ENCODE measurements at places on chromosomes 1 and 21.

GRCh38 chr1:88014131-88014530 lies 669.9 kb upstream of the PKN2 start:
- DNase-seq = no peak

- DNase-seq = peak; percentile 71
These were observed at the start of gene STUM for GRCh38 chr1:226548256-226549093. Gene STUM, plus strand, starts transcription at chr1:226548764. Its CDS starts 141 bp downstream, at chr1:226548905.

DNA sequence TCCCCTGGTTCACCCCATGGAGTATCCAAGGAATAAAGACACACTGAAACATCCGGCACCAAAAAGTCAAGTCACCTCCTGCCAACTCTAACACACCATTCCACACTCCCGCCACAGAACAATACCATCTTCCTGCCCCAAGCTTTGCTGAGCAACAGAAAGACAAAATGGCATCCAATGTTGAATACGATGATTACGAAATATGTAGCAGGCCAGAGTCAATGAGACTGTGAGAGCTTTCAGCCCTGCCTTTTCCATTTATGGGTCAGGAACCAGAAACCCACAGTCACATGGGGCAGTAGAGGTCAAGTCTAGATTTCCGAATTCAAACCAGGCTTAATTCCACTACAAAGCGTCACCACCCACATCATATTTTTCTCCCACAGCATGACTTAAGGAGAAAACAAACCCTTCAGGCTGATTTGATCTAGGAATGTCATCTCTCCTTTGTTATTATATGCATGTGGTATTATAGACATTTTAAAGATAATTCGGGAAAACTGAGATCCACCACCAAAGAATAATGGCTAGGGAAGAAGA lies 249.8 kb downstream of the SETD4 start:
- DNase-seq = no peak

GRCh38 chr1:6198646-6199297 lies 623 bp downstream of the RPL22 start:
- DNase-seq = no peak

DNA sequence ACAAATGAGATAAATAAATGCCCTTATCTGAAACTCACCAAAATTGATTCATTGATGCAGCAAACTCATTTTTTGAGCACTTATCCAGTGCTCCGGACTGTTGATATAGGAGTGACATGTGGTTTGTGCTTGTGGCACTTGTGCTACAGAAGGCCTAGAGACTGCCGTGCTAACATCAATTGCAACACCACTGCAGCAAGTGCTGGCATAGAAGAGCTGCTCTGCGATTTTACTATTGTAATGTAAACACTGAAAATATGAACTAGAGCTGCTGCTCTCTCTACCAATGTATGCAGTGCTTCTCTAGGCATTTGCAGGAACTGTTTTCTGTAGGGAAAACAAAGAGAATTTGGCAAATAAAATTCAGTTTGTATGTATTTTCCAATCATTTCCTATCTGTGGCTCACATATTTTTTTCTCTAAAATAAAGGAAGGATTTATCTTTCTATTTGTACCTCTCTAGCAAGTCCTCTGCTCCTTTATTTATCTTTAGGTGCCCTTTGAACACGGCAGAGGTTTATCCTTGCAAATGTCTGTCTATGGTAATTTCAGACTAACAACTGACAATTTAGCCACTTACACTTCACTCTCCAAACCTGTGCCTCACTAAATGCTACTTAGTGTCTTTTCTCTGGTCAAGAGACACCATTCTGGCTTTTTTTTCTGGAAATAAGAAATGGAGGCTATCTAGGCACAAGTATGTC lies 409.5 kb upstream of the ADGRL2 start:
- DNase-seq = no peak

DNA sequence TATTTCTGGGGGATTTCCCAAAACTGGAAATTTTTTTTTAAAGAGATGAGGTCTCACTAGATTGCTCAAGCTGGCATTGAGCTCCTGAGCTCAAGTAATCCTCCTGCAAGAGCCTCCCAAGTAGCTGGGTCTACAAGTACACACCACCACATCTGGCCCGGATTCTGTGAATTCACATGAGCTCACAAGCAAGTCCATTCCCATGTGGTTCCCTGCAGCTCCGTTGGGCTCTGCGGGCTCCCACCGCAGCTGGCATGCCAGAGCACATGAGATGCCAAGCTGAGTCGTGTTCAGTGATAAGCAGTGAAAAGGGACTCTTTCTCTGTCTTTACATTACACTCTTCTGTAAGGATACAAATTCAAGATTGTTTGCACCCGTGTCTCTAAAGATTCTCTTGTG lies 21.9 kb upstream of the TTF2 start:
- DNase-seq = no peak

- DNase-seq = peak; percentile 48
These were observed 98.7 kb downstream of the CRYAA start for GRCh38 chr21:43267391-43268085.

DNA sequence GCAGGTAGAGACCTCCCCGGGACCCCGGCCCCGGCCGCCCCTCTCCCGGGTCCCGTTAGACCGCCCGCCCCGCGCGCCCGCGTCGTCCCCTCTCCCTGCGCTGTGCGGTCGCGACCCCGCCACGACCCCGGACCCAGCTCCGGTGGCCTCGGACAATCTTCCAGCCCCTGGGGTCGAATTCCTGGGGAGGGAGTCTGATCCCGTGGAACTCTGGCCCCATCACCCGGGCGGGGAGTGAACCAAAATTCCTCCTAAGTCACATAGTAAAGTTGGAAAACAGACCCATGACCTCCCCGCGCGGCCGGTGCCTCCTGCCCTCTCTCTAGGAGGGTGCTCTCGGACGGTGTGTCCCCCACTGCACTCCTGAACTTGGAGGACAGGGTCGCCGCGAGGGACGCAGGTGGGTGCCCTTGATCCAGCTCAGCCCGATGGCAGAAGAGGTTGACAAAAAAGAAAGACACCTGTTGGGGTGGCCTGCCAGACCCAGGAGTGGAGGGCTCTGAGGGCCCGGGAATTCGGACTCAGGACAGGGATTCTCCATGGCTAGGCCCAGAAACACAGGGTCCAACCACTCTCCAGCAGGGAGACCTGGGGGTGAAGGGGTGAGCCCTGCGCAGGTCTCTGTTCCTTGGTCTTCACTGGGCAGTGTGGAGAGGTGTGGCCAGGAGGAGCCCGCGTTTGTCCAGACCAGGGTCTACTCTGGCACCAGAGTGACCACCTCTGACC lies 451 bp downstream of the ADAMTSL4 start:
- DNase-seq = no peak

DNA sequence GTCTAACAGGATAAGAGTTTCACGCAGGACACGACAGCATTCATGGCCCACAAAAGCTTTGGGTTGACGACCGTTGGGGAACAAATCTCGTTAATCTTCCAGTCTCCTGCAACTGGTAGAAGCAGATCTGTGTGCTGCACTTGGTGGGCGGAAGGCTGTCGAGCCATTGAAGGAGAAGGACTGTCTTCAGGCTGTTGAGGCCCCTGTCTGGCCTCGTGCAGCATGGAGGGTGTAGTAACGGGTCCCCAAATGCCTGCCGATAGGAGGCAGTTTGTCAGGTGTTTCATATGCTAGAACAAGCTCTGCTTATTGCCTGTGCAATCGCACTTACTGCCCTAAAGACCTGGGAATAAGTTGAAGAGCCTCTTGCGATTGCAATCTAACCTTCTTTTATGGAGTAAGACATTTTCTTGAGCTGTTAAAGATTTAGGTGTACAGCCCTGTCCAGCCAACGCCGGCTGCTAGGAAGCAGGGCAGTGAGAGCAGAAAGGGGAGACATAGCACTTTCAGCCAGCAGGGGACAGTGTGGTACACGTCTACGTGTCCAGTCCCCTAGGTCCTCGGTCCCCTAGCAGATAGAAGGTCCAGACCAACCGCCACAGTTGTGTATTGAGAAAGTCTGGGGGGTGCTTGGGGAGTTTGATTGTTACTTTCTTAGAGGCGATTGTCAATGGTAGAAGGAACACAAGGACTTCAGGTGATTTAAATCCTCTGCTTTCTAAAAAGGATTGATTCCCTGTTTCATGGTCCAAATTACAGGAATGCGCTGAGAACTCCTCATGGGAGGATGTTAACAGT lies 102.3 kb upstream of the TMPRSS2 start:
- peak; percentile 81 for DNase-seq

- no peak for DNase-seq
These were observed 5.7 kb upstream of the PPP1R15B start for GRCh38 chr1:204417074-204417997.

DNA sequence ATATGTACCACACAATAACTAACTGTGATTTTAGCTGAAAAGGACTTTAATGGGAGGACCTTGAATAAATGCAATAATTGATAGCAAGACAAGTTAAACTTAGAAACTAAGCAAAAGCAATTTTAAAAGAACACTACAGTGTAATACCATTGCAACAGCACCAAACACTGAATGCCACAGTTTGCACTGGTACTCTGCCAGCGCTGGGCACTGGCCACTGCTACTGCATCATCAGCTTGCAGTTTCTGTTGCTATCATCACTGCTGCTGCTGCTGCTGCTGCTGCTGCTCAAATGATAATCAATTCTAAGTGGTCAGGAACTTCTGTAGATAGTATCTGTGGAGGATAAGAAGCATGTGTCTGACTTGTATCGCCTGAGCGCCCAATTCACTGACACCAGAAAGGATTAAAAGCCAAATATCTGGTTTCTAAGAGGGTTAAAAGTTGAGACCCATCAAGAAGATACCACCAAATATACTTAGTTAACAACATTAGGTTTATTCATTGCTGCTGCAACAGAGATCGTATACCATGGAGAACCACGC lies 306.9 kb downstream of the LRRC40 start:
- DNase-seq = no peak

- DNase-seq = no peak
These were observed 58.5 kb upstream of the LRRC53 start for GRCh38 chr1:74570797-74571492.

Measured in upper lobe of right lung (tissue), 1 donor.